ENCODE measurements at places on chromosomes 7 and 10. TPM values are rescaled to one million over a fixed set of nuclear protein-coding genes. Genes with fewer than 3 reads are reported as not detected.
A peak's percentile ranks its signal among the peaks of the same experiment; 100 is the strongest.

The C10orf105 gene
- 0.12 TPM for total RNA-seq

The PLXDC2 gene
- 4.1 TPM for total RNA-seq

The SAP25 gene
- 3.4 TPM for total RNA-seq

DNA sequence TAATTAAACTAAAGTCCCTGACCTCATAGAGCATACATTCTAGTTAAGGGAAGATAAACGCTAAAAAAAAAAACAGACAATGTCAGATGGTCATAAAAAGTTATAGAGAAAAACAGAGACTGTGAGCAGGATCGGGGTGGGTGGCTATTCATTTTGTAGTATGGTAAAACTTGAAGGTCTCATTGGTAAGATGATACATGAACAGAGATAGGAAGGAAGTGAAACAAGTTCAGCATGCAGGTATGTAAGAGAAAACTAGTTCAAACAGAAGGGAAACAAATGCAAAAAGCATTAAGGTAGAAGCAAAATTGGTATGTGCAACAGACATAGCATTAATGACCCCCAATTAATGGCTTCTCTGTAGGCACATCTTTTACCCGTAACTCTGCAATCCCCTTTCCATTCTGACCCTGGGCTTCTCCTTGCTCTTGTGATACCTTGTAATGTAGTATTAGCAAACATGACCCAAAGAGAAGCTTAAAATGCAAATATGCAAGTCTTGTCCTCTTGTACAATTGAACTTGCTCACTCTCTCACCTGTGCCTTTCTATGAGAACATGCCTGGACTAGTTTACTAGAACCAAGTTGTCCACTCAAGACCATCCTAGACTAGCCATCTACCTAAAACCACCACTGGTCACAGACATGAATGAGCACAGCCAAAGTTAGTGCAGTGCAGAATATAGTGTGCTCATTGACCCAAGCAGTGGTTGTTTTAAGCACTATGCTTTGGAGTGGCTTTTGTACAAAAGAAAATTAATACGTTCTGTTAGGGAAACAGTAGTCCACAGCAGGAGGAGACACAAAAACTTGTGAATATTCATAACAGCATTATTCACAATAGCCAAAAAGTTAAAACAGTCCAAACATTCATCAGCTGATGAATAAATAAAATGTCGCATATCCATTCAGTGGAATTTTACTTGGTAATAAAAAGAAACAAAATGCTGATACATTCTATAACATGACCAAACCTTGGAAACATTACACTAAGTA is 57.0 kb downstream of the BRAF start:
- no peak for DNase-seq

The ATOH7 gene
- total RNA-seq: 0.20 TPM

DNA sequence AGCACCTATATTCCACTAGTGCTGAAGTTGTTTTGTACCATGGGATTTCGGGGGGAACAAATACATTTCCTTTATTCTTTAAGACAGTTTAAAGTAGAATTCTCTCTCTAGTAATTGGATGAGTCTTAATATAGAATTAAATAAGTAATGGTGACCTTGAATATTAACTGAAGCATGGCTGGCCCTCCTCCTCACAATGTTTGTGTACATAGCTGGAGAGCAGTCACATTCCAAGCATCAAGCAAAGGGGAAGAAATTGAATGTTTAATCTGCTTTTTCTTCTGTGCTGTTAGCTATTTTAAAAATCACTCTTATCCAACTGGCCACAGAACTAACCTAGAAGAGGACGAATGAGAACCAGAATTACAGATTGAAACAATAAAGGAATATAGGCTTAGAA is 906.9 kb downstream of the CCSER2 start:
- no peak for DNase-seq

DNA sequence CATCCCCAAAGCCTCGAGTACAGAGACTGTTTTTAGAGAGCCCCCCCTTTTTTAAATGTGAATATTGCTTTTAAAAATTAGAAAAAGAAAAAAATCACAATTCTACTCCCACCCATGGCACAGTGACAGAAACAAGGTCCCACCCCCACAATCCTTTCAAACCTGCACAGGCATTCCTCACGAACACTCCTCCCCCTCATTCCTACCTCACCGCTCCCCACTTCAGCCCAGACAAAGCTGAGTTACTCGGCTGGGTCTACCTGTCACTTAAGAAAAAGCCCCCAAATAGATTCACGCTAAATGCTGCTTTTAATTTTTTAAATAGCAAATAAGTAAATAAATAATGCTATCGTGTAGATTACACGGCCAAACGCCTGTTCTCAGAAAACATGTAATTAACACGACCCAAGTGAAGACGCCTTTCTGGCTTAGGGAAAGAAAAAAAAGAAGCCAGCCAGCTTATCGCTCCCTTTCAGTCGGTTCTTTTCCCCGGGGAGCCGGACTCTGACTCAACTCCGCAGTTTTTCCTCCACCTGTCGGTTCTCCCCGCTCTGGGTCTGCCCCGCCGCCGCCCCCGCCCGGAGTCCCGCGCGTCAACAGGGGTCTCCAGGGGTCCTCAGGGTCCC is 739 bp downstream of the MPP7 start:
- DNase-seq: no peak

DNA sequence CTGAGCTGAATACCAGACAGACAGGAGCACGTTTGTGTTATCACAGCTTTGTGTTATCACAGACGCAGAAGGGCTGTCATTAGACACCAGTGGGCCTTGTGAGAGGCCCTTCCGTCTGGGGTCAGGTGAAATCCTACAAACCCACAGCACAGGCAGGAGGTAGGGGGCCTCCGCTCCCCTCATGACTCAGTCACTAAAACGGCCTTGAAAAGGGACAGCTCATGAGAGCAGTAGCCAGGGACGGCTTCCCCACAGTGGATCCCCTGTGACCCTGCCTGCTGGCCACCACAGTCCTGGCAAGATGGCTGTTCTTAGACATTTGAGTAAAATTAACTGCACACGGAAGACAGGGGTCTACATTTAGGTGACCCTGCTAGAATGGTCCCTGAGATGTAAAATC is 215.8 kb upstream of the PPP2R2D start:
- DNase-seq: no peak

GRCh38 chr7:100171840-100172239 is 3.4 kb upstream of the GAL3ST4 start:
- DNase-seq: no peak

DNA sequence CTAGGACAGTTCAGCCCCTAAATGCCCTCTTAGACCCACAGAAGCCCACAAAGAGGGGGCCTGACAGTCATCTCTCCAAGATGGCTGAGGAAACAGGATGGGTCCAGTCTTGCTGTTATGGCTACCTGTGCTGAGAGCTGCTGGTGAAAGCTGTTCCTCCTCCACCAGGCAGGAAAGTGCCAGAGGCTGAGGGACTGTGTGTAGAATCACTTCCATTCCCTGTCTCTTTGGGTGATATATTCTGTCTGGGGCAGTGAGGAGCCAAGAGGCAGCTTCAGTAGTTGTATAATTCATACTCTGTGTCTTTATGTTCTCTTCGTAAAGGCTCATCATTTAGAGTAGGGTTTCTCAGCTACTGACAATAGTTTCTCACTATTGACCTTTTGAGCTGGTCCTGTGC is 242.3 kb upstream of the FZD1 start:
- DNase-seq: no peak

DNA sequence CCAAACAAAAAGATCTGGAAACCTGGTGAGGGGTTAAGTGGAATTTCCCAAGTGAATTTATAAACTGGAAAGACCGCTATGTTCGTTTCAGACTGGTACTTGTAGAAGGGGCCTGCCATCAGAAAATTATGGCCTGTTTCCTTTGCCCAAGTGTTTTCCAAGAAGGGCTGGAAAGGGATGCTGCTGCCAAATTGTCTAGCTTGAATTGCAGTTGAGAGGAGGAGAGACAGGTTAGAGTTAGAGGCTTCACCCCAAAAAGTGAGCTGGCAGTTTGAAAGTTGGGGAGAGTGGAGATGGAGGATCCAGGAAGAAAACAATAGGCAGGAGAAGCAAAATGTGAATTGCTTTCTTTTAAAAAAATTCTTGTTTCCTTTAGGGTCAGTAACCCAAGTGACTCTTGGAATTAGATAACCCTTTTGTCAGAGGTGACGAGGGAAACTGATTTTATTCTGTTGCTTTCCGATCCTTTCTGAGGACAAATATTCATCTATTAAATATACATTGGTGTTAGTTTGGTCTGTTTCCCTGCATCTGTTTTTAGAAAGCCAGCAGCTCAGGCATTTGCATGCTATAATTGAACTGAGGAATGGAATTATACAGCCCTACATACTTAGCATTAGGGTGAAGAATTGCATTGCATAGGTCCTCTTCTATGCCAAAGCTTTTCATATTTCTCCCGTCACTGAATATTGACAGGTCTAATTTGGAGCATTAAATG is 82.5 kb upstream of the PRR15 start:
- no peak for DNase-seq

The C10orf67 gene
- 0.33 TPM for total RNA-seq

GRCh38 chr7:101618207-101618839 is 10.8 kb downstream of the MYL10 start:
- no peak for DNase-seq

DNA sequence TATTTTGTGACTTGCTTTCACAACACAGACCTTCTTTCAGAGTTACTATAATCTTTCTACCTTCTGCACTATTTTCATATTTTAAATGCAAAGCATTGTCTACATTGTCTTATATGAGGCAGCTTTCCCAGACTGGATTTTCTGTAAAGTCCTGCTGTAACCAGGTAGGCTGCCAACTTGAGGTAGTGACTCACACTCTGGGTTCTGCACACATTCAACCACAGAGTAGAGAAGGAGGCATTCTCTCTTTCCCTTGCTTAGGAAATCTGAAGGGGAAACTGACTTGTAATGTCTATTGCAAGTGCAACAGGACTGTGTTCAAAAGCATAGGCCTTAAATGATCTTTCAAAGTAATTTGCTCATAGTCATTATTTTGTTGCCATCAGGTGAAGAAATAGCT is 461.4 kb downstream of the GRM8 start:
- DNase-seq: no peak

DNA sequence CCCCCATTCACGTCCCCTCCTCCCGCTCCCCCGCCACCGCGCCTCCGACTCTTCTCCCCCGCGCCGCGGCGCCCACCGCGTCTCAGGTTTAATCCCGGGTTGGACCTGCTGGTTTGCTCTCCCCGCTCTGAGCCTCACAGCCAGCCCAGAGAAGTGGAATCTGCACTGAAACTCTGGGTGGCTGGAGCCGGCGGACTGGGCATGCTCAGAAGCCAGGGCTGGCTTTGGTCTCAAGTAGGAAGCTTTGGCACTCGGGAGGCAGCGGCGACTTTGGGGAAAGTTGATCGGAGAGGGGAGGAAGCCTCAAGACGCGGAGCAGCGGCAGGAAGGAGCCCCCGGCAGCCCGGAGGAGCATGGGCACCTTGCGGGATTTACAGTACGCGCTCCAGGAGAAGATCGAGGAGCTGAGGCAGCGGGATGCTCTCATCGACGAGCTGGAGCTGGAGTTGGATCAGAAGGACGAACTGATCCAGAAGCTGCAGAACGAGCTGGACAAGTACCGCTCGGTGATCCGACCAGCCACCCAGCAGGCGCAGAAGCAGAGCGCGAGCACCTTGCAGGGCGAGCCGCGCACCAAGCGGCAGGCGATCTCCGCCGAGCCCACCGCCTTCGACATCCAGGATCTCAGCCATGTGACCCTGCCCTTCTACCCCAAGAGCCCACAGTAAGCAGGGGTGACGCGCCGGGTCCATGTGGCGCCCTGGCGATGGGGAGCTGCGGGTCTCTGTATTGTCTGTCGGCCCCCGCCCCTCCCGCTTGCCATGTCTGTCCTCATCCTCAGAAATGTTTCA is at the start of gene PRKG1:
Gene PRKG1 (plus strand): TSS at position 250 of the 791 bp plus-strand sequence.
- DNase-seq: peak; percentile 68

The IFRD1 gene
- total RNA-seq: 78.7 TPM

- DNase-seq: no peak
These were observed 128.0 kb upstream of the MBL2 start for GRCh38 chr10:52900593-52900992.

The LRRC17 gene
- total RNA-seq: 35.8 TPM

DNA sequence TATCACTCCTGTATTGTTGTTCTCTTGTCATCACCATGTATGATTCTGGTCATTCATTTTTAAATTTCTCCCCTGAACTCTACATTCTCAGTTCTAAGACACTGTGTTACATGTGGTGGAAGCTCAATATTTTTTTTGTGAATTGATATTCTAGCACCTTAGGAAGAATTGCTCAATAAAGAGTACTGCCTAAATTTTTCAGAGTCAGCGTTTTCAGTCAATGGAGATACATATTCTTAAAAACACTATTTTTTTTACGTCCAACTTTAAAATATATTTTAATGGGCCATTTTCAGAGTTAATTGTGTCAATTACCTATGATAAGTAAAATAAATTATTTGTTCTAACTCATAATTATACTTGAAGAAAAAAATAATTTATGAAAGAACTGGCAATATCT is 210.4 kb upstream of the PLXDC2 start:
- DNase-seq: no peak
